T-helper 1 cell (primary cell): ENCODE measurements at places on chromosomes 7 and 10.

- no peak for DNase-seq
Measured at GRCh38 chr7:55133630-55134358, 115.0 kb downstream of the EGFR start.

GRCh38 chr7:141512597-141512996 lies 38.6 kb upstream of the AGK start:
- no peak for DNase-seq

DNA sequence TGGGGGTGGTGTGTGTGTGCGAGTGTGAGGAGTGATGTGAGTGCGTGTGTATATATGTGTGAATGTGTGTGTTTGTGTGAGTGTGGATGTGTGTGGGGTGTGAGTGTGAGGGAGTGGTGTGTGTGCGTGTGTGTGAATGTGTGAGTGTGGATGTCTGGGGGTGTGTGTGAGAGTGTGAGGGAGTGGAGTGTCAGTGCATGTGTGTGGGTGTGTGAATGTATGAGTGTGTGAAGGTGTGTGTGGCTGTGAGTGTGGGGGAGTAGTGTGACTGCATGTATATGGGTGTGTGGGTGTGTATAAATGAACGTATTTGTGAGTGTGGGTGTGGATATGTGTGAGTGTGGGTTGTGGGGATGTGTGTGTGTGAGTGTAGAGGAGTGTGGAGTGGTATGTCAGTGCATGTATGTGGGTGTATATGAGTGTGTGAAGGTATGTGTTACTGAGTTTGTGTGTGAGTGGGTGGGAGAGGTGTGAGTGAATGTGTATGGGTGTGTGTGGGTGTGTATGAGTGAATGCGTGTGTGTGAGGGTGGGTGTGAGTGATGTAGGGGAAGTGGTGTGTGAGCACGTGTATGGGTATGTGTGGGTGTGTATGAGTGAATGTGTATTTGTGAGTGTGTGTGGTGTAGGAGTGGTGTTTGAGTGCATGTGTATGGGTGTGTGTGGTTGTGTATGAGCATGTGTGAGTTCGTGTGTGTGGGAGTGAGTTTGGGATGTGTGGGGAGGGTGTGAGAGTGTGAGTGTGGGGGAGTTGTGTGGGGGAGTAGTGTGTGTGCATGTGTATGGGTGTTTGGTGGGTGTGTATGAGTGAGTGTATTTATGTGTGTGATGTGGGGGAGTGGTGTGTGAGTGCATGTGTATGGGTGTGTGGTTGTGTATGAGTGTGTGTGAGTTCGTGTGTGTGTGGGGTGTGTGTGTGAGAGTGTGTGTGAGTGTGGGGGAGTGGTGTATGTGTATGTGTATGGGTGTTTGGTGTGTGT lies 28.5 kb upstream of the NUB1 start:
- DNase-seq, result no peak

DNA sequence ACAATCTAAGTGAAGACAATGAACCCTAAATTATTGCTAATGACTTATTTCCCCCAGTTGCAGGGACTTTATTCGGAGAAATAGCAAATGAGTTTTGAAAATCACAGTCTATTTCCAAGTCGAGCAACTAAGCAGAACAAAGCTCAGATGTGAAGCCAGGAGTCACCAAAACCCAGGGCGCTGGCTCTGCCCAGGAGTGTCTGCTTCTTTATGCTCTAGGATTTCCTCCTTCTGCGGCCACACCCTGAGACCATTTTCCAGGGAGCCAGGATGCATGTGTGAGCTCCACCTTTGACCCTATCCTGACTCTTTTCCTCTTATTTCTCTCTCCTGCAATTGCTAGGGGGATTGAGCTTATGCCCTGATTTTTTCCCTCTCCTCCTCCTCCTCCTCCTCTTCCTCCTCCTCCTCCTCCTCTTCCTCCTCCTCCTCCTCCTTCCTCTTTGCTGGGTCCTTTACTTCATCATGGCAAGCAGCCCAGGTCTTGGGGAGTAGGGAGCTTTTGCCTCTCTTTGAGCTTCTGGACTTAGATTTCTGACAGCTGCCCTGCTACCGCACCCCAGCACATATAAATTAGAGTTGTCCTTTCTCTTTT lies 234.4 kb downstream of the ARL4A start:
- no peak for DNase-seq

GRCh38 chr7:101754424-101755159 lies 62.8 kb upstream of the CUX1 start:
- no peak for DNase-seq

GRCh38 chr7:4681886-4682620 lies at the start of gene FOXK1:
TSS of gene FOXK1 (plus strand) at chr7:4682295. CDS start at chr7:4682309, 14 bp downstream.
- peak; percentile 66 for DNase-seq

DNA sequence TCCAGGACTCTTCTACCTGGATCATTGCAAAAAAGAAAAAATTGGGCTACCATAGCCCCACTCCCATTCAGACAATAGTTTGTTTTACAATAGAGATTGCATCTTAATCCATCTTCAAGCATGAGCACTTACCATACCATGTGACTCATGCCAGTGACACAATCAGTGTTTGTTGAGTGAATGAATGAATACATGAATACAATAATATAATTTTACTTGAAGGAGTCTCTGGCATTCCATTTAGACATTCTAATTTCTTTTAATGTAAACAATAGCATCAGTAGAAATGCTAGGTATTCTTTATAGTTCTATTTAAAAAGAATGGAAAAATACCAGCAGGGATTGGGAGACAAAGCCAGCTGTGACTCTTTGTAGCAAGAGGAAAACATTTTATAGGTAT lies 141.6 kb upstream of the AKR1E2 start:
- no peak for DNase-seq

DNA sequence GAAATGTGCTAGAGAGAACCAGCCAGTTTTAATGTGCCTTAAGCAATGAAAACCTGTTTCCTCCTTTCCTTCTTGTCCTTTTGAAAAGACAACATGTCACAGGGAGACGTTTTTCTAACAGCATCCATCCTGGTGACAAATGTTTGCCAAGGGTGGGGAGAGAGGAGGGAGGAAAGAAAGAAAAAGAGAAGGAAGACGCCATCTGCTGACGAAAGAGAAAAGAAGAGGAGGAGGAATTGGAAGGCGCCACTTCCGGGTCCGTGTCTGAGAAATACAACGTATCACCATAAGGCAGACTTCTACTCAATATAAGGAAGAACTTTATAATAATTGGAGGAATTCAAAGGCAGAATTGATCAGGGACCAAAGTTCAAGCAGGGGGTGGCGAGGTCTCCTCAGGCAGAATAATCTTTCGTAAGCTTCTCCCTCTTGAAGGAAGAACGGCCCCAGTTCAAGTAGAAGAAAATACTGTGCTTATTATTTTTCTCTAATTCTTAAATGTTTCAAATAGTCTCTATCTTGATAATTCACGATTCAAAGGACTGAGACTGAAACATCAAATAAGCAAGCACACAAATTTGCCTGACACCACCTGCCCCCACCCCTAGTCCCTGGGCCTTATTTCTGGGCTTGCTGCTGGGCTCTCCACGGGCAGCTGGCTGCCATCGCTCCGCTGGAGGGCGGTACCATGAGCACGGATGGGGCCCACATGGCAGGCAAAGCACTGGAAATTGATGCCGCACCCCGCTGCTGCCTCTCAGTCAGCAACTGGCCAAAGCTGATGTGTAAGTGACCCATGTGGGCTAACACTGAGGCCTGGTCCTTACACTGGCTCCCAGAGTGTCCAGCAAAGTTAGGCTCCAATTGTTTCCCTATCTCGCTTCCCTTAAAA lies 273.7 kb upstream of the KLF14 start:
- peak; percentile 36 for DNase-seq

DNA sequence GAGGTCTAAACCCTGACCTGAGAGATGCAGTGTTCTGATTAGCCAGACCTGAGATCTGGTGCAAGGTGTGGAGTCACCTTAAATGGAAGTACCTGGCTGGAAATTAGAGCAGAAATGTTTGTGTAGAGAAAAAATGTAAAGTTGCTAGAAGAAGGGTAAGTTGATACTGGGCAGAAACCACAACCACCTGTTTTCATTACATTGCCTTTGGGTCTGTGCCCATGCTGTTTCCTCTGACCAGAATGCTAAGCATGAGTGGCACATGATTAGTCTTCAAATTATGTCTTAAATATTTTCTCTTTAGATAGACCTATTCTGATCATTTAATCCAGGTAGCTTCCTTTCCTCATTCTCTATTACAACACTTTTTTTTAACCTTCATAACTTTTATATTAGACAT lies 69.0 kb downstream of the CASD1 start:
- DNase-seq, result no peak

DNA sequence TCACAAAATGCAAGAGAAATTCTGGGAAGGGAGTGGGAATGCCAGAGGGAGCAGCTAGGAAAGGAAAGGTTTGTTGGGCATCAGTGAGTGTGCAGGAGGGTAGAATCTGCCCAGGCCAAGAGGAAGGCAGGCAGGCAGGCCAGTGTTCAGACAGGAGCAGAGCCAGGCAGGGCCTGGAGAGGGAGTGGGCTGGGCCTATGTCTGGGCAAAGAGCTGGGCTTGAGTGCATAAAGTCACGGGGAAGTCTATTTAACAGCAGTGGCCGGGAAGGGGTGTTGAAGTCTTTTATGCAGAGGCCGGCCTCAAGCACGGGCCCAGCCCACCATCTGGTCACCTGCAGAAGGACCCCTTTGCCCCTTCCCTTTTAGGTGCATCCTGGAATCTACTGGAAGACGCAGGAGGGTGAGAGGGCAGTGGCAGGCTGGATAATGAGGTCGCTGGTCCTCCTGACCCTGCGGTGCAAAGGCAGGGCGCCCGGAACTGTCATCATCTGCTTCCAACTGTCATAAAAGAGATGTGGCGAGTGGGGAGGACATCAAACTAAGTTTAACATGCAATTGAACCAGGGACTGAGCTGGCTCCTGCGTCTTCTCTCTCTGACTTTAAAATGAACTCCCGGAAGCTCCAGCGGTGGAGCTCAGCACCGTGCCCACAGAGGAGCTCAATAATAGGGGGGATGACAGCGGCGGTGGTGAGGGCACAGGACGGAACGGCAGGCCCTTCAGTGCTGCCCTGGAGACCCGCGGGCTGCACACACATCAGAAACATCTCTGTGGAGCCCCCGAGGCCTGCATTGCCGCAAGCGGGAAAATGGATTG lies 29.5 kb downstream of the CARD11 start:
- DNase-seq, result no peak

DNA sequence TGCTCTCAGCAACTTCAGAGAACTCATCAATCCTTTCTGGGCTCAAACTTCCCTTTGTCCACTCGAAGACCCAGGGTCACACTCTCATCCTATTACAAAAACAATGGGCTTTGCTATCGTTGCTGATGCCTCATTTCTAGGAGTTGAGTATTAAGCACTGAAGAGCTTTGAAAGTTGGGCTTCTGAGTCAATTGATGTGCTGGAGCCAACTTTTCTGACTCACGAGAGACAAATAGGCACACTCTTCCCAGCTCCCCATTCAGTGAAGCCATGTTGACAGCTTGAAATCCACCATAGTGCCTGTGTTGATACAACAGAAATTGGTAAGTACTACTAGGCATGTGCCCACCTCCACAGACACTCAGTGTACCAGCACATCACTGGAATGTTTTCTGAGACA lies 97.5 kb upstream of the PRSS58 start:
- DNase-seq, result no peak

GRCh38 chr10:60666221-60666620 lies 112.1 kb upstream of the CDK1 start:
- no peak for DNase-seq

DNA sequence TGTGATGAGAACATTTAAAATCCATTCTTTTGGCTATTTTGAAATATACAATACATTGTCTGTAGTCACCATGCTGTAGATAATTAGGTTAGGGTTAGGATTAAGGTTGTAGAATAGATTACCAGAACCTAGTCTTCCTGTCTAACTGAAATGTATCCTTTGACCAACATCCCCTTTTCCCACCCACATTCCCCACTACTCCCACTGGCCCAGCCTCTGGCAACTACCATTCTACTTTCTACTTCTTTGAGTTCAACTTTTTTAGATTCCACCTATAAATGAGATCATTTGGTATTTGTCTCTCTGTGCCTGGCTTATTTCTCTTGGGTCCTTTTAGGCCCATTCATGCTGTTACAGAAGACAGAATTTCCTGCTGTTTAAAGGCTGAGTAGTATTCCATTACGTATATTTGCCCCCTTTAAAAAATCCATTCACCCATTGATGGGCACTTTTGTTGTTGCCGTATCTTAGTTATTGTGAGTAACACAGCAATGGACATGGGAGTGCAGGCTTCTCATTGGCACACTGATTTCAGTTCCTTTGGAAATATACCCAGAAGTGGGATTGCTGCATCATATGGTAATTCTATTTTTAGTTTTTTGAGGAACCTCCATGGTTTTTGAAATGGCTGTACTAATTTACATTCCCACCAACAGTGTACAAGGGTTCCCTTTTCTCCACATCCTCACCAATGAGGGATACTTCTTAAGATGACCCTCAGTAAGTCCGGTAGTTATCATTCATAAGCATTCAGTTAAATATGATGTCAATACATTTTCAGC lies 104.0 kb downstream of the RALA start:
- DNase-seq, result no peak

DNA sequence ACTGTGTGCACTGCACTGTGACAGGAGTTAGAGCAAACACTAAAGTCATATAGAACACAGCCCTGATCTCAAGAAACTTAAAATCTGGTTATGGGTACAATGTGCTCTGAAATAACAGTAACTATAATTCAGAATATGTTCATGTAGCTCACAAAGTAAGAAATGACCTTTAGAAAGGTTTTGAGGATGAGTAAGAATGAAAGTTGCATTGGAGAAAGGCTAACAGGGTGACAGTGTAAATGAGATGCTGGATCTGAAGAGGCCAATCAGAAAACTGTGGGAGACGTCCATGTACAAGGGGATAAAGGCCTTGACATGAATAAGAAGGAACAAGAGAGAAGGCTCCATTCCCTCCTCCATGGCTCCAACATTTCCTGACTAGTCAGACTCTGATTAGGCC lies 124.7 kb downstream of the GRM3 start:
- DNase-seq, result no peak

DNA sequence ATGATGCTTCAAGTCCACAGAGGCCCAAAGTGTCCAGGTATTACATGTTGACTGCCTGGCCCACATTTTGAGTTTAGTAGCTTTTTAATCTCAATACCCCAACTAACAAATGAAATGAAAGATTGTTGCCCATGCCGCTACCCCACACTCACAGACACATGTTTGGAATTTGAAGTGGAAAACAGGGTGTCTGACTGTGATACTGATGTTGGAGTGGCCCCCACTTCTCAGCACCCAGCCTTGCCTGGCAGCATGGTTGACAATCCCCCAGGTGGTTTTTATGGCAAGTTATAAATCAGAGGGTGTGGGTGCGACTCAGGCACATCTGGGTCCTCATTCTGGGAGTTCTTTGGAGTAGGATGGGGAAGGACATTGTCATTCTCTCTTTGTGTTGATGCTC lies 314.7 kb upstream of the ZNF32 start:
- no peak for DNase-seq

GRCh38 chr10:117221156-117221711 lies 19.7 kb upstream of the SLC18A2 start:
- no peak for DNase-seq

DNA sequence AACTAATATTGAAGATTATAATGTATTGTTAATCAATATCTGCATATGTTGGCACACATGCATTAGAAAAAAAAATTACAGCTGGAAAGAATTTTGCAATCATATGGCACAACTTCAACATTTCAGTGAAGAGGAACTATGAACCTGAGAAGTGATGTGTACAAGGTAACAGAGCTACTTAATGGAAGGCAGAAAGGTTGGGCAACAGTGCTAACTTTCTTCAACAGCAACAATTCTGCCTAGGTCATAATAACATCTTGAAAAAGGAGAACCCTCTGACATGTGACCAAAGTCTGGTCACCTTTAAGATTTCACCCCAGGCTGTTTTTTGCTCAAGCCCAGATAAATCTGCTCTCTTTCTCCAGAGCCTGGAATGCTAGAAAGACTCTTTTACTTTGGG lies 47.9 kb upstream of the SKAP2 start:
- DNase-seq, result no peak

GRCh38 chr10:53697038-53697437 lies 924.5 kb upstream of the MBL2 start:
- no peak for DNase-seq

GRCh38 chr10:111057006-111057405 lies 19.8 kb upstream of the ADRA2A start:
- no peak for DNase-seq
